ENCODE measurements at places on chromosomes 1 and 21.

GRCh38 chr1:161726473-161727255 lies 5.3 kb downstream of the FCRLB start:
- DNase-seq, result peak; percentile 64

DNA sequence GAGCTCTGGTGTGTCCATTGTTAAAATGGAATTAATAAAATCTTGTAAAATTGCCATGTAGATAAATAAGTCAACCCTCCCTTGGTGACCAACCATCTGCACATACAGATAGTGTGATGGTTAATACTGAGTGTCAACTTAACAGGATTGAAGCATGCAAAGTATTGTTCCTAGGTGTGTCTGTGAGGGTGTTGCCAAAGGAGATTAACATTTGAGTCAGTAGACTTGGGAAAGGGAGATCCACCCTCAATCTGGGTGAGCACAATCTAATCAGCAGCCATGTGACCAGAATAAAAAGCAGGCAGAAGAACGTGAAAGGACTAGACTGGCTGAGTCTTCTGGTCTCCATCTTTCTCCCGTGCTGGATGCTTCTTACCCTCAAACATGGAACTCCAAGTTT lies 174.8 kb downstream of the LTN1 start:
- no peak for DNase-seq

GRCh38 chr1:204684206-204684570 lies 1.4 kb downstream of the LRRN2 start:
- no peak for DNase-seq

DNA sequence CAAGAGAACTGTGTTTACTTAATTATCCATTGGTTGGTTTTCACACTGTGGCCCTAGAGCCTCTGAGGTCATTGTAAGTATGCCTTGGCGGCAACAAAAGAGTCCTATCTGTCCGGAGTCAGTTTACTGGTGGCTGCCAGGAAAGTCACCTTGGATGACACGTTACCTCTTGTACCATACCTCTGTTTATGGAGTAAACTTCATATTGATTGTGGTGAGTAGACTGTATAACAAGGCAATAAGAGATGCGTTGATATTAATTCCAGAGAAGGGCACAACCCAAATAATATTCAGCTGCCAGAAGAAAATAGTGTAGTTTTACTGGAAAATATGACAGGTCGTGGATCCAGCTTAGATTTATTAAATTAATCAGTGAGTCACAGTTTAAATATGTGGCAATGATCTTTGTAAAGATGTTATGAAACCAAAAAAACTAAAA lies 20.4 kb upstream of the KIF14 start:
- no peak for DNase-seq

DNA sequence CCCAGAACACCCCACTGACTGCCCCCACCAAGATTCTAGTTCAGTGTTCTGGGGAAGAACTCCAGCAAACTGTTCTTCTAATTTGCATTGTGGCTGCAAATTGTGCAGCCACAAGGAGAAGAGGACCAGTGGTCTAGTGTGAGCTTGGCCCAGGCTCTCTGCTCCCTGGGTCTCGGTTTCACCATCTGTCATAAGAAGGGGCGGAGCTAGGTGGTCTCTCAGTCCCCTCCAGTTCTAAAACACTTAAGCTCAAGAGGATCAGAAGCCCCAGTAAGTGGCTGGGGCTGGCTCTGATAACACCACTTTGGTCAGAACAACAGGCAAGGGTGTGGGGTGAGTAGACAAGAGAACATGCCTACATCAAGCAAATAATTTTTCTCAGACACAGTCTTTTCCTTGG lies 99.9 kb downstream of the BEND5 start:
- no peak for DNase-seq

DNA sequence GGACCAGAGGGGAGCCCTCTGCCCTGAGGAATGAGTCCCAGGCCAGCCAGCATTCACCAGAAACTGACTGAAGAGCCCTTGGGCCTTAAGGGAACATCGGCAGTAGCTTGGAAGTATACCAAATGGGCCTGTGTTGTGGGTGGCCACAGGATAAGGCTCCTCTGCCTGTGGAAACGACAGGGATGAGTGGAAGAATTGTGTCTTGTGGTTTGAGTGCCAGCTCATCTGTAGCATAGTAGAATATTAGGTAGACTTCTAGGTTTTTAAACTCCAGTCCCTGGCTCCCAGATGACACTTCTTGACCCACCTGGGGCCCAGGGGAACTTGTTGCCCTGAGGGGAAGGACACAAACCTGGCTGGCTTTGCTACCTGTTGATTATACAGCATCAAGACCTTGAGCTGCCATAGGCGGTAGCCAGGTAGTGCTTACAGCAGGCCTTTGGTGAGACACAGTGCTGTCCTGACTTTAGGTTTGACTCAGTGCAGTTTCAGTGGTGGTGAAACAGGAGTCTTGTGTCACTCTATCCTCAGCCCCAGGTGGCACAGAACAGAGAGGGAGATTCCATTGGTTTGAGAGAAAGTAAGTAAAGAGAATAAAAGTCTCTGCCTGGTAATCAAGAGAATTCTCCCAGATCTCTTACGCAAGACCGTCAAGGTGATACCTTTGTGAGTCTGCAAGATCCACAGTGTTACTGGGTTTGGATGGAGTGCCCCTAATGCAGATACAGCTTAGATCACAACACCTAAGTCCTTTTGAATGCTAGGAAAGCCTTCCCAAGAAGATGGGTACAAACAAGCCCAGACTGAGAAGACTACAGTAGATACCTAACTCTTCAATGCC lies 50.2 kb downstream of the RABGAP1L start:
- DNase-seq, result no peak
